ENCODE measurements at places on chromosomes 5 and 9.
A peak's percentile ranks its signal among the peaks of the same experiment; 100 is the strongest.

DNA sequence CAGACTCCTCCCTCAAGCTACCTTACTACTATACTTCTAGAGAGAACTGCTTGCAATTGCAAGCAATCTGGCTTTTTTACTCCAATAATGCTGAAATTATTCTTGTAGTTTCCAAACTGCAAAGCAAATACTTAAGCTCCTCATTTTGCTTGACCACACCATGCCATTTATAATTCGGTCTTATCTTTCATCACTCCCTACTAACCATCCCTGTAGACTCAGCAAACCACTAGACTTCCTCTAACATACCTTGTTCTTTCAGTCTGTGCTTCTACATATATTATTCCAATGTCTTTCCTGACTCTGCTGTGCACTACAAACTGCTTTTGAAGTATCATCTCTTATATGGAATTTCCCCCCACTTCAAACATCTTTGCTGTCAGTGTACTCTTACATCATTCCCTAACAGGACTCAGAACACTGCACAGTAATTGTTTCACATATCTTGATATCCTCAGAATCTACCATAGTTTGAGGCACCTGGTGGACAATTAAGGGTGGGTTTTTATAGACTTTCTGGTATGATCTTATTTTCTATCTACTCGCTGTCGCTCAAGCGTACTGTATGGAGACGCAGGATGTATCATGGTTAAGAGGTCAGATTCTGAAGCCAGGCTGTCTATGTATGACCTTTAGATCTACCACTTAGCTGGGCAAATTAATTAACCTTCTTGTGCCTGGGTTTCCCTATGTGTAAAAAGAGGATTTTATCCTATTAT is 2.8 kb downstream of the IL6ST start:
- DNase-seq: no peak

- DNase-seq: no peak
These were observed 898 bp downstream of the CAMSAP1 start for GRCh38 chr9:135906291-135907005.

GRCh38 chr5:173242079-173242478 is 7.1 kb upstream of the NKX2-5 start:
- no peak for DNase-seq

DNA sequence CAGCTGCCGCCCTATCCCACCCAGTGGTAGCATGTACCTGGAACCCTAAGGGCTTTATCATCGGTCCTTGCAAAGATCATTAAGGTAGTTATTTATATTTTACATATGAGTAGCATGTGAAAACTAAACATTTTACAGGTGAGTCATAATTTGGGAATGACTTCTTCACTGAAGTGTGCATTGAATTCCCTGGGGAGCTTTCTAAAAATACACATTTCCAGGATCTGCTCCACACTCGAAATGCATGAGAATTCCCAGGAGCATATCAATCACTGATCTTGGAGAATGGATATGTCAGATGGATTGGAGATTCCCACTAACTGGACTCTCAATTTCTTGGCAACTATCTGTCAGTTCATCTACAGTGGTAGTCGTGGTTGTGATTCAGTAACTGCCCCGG is 717.5 kb downstream of the IRX1 start:
- no peak for DNase-seq

- DNase-seq: no peak
These were observed 60.5 kb upstream of the ITGA2 start for GRCh38 chr5:52928689-52929088.

GRCh38 chr5:132473019-132473531 is 17.5 kb downstream of the IRF1 start:
- DNase-seq: peak; percentile 72

- no peak for DNase-seq
These were observed 379.2 kb downstream of the CTNND2 start for GRCh38 chr5:11525020-11525419.

DNA sequence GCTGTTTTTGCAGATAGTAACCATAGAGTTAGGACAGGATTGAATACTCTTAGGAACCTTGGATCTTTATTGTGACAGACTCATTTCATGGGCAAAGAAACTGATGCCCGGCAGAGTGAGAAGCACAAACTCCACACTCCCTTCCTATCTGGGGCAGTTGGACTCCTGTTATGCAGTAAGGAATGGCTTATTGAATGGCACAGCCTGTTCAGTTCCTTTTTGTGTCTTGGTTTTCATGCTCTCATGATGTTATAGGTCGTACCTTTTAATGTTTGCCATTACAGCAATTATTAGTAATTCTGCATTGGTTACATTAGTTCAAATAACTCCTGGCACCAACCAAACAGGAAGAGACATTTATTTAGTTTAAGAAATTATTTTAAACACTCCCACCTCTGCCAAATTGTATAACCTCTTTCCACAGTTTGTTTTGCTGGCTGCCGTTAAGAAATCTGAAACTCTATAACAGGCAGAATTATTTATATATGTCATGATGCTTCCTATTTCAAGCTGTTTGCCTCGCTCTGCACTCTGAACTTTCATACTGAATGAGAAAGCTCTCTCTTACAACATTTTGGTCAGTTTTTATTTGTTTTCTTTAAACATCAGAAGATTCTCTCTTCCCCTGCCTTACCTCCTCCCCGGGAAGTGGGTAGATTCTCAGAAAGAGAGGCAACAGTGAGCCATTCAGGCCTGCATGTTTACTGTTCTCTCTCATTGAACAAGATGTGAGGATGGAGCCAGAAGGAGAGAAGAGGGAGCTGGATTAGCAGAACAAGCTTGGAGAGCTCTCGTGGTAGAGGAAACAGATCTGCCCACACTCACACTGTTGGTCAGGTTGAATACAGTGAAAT is 144.4 kb downstream of the ARHGEF28 start:
- DNase-seq: no peak

- no peak for DNase-seq
These were observed 74.9 kb downstream of the FANCC start for GRCh38 chr9:95242613-95243012.

GRCh38 chr5:72167804-72168203 is 60.5 kb downstream of the MAP1B start:
- no peak for DNase-seq

All from stimulated activated CD8-positive, alpha-beta memory T cell treated with anti-CD3 and anti-CD28 coated beads, Interleukin-4, amount 100 ng/mL, for 1 hour (primary cell).